ENCODE measurements at places on chromosomes 3 and 15.
A peak's percentile ranks its signal among the peaks of the same experiment; 100 is the strongest.

DNA sequence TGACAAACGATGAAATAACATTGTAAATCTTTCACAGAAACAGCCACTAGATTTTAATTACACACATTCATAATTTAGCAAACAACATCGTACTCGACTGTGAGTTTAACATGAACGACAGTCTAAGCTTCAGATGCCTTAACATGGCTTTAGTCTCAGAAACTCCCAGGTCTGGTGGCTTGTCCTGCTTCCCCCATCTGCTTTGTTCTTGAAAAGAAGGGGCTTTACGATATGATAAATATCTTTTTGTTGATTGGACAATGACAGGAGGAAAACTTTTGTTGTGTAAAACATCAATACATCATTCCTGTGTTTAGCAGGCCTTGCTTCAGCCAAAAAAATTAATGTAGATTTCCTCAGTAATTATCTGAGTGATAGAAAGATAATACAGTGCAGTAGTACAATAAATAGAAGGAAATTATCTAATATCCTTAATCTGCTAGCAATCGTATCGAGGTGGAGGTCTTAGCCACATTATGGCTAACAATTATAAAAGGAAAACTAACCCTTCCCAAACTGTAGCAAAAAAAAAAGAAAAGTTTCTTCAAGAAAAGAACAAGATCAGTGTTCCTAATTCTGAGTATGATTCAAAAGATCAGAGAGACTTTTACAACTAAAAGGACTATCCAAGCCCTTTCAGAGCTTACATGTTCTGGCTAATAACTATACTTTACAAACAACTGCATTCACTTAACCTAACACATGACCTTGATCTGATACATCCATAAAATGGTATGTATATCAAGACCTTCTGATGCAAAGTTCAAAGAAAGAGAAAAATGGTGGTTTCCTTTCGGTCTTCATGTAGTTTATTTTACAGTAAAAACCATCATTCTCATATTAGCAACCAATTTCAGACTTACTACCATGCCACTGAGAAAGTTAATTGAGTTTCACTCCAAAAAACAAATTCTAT, 535.7 kb downstream of the FOXP1 start:
- H3K27me3 ChIP-seq: no peaks in the 10 kb centered on the region
- H3K4me1 ChIP-seq: peaks cover 16% of the 10 kb centered on the region
- H3K27ac ChIP-seq: no peak overlapping the region
- H3K36me3 ChIP-seq: no peaks in the 10 kb centered on the region

DNA sequence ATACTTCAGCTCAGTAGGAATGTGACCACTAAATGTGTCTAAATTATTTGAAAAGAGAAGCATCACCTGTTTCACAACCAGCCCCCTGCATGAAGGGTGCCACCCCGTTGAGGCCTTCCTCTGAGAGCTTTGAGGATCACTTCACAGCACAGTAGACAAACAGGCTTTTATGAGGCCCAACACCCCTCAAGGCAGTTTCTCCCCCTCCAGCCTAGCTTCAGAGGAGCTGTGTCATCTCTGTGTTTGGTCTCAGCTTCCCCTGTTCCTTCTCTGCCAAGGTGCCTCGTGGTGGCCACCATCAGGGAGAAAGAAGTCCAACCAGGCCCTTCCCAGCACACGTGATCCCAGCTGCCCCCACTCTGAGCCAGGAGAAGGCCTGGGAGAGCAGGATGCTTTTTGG, 21.6 kb upstream of the DUSP7 start:
- H3K4me3 ChIP-seq: no peak overlapping the region
- no peak for DNase-seq
- H3K27ac ChIP-seq: no peak overlapping the region
- no peaks in the 10 kb centered on the region for H3K27me3 ChIP-seq

DNA sequence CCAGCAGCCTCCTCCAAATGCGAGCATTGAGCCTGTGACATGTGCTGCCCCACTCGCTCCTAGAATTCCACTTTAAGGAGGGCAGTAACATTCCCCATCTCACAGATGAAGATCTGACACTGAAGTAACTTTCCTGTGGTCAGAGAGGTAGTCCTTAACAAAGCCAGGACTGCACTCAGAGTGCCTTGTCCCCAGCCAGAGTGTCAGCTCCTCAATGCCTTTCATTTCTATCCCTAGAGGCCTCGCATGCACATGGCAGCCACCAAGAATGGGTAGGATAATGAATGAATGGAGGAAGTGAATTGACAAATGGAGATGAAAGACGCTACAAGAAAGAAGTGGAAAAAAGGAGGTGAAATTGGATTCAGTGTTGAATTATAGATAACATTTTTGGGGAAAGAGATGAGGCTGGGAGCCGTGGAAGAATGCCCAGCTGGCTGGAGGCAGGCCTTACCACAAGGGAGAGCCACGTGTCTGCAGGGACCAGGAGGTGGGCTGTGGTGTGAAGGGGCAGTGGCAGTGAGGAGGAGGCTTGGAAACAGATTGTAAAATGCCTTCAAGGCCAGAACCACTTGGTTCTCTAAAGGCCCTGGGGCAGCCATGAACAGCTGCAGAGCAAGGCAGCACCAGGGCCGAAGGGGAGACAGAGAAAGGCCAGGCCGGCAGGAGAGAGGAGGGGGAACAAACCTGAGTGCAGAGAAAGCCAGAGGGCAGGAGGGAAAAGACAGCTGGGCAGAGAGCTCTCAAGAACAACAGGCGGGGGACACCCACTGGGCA, 10.4 kb downstream of the CFAP92 start:
- H3K36me3 ChIP-seq: no peaks in the 10 kb centered on the region
- no peaks in the 10 kb centered on the region for H3K4me1 ChIP-seq
- H3K27ac ChIP-seq: no peak overlapping the region
- no peak for DNase-seq
- H3K27me3 ChIP-seq: no peaks in the 10 kb centered on the region

GRCh38 chr3:27758083-27758482, 36.0 kb upstream of the EOMES start:
- no peaks in the 10 kb centered on the region for H3K27me3 ChIP-seq
- no peaks in the 10 kb centered on the region for H3K36me3 ChIP-seq
- no peak overlapping the region for H3K27ac ChIP-seq
- H3K4me1 ChIP-seq: no peaks in the 10 kb centered on the region
- H3K4me3 ChIP-seq: no peak overlapping the region
- DNase-seq: peak; percentile 55

- no peak for DNase-seq
- no peaks in the 10 kb centered on the region for H3K27me3 ChIP-seq
- H3K36me3 ChIP-seq: no peaks in the 10 kb centered on the region
Measured at GRCh38 chr3:141815667-141816066, 52.5 kb downstream of the GRK7 start.

- no peak overlapping the region for H3K27ac ChIP-seq
- no peaks in the 10 kb centered on the region for H3K36me3 ChIP-seq
- H3K4me3 ChIP-seq: no peak overlapping the region
- no peaks in the 10 kb centered on the region for H3K4me1 ChIP-seq
- no peaks in the 10 kb centered on the region for H3K27me3 ChIP-seq
- no peak for DNase-seq
Measured at GRCh38 chr3:76815561-76815960, 224.3 kb upstream of the ROBO2 start.

DNA sequence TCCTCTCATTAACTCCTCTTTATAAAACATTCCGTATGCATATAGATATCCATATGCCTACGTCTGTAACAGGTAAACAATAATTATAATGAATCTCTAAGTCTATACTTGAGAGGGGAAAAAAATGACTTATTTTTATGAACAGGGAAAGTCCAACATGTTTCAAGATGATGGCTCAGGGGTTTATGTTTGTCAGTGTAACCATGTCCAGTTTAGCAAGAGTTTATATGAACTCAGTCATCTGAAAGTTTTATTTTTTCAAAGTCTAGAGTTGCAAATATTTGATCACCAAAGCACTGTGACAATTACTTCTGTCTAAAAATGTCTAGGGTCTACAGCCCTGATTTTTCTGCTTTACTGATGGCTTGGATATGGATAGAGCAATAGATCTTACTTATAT, 559.4 kb upstream of the KCNMB2 start:
- H3K4me3 ChIP-seq: no peak overlapping the region
- DNase-seq: no peak
- no peak overlapping the region for H3K27ac ChIP-seq
- H3K27me3 ChIP-seq: no peaks in the 10 kb centered on the region
- peaks cover 2% of the 10 kb centered on the region for H3K4me1 ChIP-seq

DNA sequence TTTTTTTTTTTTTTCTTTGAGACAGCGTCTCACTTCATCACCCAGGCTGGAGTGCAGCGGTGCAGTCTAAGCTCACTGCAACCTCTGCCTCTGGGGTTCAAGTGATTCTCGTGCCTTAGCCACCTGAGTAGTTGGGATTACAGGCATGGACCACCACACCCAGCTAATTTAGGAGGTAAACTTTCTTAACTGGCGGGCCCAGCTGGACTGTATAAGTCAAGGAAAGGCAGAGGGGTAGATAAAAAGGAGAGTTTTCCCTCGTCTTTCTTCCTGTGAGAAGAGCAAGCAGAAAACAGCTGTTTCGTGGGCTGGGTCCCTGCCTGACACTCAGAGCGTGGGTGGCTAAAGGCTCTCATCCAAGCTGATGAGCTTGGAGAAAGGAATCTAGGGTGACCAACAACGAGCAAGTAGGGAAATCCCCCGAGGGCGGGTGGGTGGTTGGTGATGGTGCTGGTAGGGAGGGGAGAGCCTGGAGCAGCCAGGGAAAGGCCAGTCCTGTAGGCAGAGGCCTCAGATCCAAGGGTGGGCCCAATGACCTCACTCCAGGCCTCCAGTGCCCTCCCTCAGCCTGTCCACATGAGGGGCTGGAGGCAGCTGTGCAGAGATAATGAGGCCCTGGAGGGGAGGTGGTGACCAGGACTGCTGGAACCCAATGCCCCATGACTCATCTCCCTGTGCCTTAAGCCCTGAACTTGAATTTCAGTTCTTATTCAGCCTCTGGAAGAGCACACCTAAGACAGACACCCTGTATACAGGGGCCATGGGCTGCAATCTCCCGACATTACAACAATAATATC, 43.1 kb upstream of the LIMD1 start:
- no peaks in the 10 kb centered on the region for H3K27me3 ChIP-seq
- H3K4me1 ChIP-seq: peaks cover 4% of the 10 kb centered on the region
- H3K27ac ChIP-seq: no peak overlapping the region
- peak; percentile 36 for DNase-seq

DNA sequence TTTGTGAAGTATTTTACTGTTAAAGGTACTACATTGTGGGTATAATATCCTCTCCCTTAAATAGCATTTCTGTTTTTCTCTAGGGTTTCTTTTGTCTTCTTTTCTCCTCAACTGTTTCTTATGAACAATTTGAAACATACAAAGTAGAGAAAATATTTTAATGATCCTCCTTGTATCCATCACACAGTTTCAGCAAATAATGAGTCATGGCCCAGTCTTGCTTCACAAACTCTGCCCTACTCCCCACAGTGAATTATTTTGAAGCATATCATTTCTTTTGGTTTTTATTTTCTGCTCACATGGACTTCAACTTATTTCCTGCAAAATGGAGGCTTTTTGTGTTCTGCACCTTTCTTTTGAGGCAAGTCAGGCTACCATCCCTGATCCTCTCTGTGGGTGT, 6.1 kb upstream of the SCAANT1 start:
- no peak for DNase-seq
- H3K27ac ChIP-seq: no peak overlapping the region
- no peaks in the 10 kb centered on the region for H3K4me1 ChIP-seq
- H3K27me3 ChIP-seq: no peaks in the 10 kb centered on the region
- H3K4me3 ChIP-seq: no peak overlapping the region

GRCh38 chr3:71962561-71963240, 177.8 kb upstream of the PROK2 start:
- H3K27me3 ChIP-seq: no peaks in the 10 kb centered on the region
- DNase-seq: peak; percentile 64
- H3K27ac ChIP-seq: no peak overlapping the region
- no peak overlapping the region for H3K4me3 ChIP-seq

- no peak overlapping the region for H3K27ac ChIP-seq
- DNase-seq: no peak
- no peaks in the 10 kb centered on the region for H3K27me3 ChIP-seq
Measured at GRCh38 chr3:27456554-27456953, 27.6 kb downstream of the SLC4A7 start.

DNA sequence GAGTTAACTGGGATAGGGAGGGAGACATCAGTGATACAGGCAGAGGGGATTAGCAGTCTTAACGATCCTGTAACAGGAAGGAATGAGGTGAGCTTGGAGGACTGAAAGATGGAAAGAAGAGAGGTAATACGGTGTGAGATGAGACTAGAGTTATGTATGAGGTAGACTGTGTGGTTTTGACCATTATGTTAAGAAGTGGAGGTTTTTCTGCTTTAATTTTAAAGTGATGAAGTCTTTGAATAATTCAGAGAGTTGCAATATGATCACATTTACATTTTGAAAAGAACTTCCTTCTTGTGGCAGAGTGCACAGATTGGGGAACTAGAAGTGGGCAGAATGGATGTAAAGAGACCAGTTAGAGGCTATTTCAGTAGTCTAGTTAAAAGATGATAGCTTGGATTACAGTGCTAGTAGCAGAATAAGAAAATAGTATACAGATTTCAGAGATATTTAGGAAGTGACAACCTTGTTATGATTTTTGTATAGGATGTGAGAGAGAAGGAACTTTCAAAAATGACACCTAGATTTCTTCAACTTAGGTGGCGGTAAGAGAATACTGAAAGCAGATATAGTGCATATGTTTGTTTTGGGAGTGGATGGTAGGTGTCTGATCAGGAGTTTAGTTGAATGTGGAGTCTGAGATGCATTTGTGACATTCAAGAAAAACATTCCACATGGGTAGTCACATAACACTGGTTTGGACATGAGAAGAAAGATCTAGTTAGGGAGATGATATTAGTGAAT, 40.5 kb downstream of the STT3B start:
- no peak overlapping the region for H3K27ac ChIP-seq
- DNase-seq: peak; percentile 32
- no peaks in the 10 kb centered on the region for H3K27me3 ChIP-seq
- H3K4me3 ChIP-seq: no peak overlapping the region
- no peaks in the 10 kb centered on the region for H3K36me3 ChIP-seq

- no peak overlapping the region for H3K27ac ChIP-seq
Measured at GRCh38 chr3:7977245-7978086, 524.2 kb upstream of the LMCD1 start.

DNA sequence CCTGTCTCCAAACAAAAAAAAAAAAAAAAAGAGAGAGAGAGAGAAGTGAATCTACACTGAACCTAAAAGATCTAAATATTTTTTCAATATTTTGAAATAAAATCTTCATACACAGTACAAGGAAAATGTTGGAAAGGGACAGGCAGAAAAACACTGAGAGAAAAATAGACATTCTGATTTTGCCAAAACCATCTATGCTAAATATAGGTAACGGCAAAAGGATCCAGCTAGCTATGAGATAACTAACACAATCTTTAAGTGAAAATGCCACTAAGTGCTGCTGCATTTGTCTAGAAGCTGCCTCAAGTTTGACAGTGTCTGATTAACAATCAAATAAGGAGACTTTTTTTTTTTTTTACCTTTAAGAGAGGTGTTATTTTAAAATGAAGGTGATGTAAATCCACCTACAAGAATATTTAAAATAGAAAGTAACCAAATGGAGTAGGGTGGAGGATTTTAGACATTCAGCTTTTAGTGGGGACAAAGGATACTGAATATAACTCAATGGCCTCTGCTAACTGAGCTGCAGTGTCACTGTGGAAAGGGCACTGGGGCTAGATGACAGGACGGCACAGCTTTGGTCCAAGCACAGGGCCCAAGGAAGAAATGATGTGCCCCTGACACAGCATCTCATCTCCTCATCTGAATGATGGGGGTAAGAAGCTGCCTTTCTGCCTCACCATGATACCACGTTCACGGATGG, 62.4 kb downstream of the HACD2 start:
- H3K4me1 ChIP-seq: no peaks in the 10 kb centered on the region
- H3K36me3 ChIP-seq: peaks cover 2% of the 10 kb centered on the region
- no peaks in the 10 kb centered on the region for H3K27me3 ChIP-seq
- no peak for DNase-seq

Measured in mesendoderm (in vitro differentiated cells).